Amygdala (tissue), 56 donors: ENCODE measurements at places on chromosomes 6 and 20.

DNA sequence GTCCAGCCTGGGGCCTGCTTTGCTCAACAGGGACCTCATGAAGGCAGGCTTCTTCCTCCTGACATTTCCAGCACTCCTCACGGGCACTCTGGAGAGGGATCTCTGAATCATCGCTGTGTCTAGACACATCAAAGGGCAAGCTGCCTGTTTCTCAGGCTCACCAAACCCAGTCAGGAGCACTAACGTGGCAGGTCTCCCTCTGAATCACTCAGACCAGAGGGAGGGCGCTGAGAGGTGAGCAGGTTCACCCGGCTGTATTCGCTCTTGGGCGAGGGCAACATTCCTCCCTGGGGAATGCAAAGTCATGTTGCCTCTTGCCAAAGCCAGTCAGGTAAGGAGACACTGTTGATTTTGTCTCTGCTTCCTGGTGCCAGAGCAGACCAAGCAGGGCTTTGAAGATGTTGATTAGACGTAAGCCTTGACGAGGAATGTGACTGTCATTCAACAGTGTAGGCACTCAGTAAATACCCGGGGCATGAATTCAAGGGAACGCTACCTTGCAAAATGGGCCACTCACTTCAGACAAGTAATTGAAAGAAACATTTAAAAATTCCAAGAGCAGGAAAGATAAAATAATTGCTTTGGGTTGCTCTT, 50.1 kb downstream of the CYP24A1 start:
- no peak for DNase-seq

- no peak for DNase-seq
These were observed 2.5 kb upstream of the NPBWR2 start for GRCh38 chr20:64109831-64110391.

- DNase-seq = no peak
These were observed 91.6 kb upstream of the RIPOR2 start for GRCh38 chr6:25027221-25027916.

GRCh38 chr20:38211200-38212097, 46.4 kb upstream of the TGM2 start:
- peak; percentile 40 for DNase-seq

- DNase-seq = no peak
These were observed 320.2 kb upstream of the CHD6 start for GRCh38 chr20:41938353-41938752.

GRCh38 chr6:45419571-45420082, 41.9 kb upstream of the SUPT3H start:
- DNase-seq = no peak

DNA sequence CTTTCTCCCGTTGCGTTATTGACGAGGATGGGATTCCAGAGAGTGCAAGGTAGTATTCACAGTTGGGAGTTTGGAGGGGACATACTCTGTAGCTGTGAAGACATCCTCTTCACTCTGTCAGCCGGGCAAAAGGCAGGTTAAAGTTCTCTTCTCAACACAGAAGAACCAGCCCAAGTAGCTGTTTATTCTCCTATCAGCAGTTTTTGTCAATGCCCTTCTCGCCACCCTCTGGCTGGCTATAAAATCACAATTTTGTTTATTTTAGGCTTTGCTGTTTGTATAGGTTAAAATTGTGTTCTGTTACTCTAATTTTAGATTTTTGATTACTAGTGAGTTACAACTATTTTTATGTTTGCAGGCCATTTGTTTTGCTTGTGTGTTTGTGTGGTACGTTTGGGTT, 37.9 kb upstream of the MAS1 start:
- DNase-seq = no peak

- DNase-seq = no peak
These were observed 553.7 kb downstream of the COL12A1 start for GRCh38 chr6:74651948-74652842.

DNA sequence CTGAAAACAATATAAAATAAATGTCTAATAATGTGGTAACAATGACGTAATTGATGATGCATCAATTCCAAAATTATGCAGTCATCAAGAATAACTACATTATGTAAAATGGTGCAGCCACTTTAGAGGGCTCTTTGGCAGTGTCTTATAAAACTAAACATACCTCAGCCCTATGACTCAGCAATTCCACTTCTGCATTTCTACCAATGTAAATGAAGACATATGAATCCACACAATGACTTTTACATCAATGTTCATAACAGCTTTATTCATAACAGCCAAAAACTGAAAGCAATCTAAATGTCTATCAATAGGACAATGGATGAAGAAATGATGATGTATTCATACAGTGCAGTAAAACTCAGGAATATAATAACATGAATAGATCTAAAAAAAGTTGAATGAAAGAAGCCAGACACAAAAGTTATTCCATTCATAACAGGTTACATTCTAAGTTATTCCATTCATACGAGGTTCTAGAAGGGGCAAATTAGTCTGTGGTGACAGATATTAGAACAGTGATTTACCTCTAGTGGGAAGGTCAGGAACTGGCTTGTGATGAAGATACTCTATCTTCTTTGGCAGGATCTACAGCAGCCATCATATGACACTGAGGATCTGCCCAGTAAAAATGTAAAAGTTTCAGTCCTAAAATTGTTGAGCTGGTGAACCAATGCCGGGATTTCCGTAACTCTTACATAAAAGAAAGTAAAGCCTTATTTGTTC, 396.1 kb downstream of the PLCB1 start:
- no peak for DNase-seq

DNA sequence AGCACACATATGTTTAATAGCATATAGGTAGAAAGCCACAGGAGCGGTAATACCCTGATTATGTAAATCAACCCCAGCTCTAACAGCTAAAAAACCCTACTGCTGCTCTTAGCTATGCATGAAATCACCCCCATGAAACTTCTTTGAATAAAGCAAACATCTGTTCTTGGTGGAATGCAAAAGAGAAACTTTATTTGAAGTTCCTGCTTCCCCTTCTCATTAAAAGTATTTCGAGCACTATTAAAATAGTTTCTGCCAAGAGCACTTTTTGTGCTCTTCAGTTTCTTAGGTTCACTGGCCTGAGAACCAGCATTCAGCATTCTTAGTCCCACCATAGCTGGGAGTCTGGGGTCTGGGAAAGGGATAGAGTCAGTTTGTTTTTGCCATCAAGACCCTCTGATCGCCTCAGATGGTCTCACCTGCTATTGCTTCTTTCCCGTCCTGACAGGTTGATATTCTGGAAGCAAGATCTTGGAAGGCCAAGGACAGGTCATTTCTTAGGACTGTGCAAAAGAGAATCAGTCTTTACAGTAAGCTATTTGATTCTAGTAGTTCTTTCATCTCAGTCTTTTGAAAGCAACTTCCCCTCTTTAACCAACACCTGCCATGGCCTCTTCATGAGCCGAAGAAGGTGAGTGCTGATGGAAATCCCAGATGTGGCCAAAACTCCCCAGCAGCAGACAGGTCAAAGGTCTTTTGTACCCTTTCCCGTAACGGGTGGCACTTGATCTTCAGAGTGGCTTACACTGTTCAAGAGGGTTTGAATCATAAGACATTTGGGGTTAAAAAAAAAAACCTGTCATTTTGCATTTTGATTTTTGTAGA, 76.5 kb upstream of the TMEM170B start:
- DNase-seq = no peak

DNA sequence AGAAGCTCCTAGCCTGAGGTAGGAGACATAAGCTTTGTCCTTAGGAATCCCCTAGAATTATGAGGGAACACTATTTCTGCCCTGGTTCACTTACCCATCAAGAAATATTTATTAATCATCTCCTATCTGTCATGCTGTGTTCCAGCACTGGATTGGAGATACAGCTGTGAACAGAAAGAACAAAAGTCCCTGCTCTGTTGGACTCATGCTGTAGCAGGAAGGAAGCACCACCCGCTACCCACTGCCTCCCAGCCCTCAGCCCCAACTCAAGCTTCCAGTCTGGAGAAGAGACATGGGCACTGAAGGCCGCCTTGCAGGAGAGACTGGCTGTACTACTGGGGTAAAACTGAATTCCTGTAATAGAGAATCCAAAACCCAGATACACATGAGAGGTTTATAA, 78.0 kb downstream of the MDGA1 start:
- no peak for DNase-seq

- DNase-seq = peak; percentile 6
These were observed 147.1 kb downstream of the PRL start for GRCh38 chr6:22149501-22150367.

DNA sequence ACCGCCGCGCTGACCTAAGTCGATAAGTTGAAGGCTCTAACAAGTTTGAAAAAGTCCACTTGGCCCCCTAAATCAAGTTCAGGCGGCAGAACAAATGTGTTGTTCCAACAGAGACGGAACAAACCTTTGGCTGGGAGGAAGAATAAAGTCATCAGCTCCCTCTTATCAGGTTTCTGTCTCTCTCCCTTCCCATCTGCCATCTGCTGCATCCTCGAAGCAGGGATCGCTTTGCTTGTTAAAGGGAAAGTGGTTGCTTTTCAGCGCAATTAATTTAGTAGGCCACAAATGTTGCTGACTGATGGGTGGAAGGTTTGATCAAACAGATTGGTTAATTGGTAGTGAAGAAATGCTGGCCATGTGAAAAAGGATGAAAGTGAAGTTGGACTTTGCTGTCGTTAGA, 64.3 kb downstream of the CDH4 start:
- DNase-seq = no peak

GRCh38 chr20:51570739-51571459, 28.4 kb upstream of the NFATC2 start:
- DNase-seq = no peak

GRCh38 chr6:166598441-166599138, 12.1 kb upstream of the RAMACL start:
- DNase-seq = no peak

GRCh38 chr20:49228676-49229075, 9.5 kb downstream of the DDX27 start:
- no peak for DNase-seq

GRCh38 chr20:25084626-25085187, 2.8 kb upstream of the VSX1 start:
- DNase-seq = no peak

DNA sequence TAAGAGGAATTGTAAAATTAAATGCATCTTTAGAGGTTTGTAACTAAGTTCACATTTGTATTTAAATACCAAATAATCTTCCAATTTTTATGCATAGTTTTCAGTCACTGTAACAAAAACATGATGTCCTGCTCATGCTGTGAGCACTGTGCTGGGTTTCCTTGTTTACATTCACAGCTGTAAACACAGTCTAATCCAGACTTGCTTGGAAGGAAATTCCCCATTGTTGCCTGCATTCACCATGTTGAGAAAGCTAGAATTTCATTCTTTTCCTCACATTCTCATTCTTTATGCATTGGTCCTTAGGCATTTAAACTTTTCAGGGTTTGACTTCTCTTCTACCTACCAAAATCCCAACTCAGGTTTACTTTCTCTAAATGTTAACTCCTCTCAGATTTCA, 242.0 kb upstream of the TBX18 start:
- DNase-seq = no peak

DNA sequence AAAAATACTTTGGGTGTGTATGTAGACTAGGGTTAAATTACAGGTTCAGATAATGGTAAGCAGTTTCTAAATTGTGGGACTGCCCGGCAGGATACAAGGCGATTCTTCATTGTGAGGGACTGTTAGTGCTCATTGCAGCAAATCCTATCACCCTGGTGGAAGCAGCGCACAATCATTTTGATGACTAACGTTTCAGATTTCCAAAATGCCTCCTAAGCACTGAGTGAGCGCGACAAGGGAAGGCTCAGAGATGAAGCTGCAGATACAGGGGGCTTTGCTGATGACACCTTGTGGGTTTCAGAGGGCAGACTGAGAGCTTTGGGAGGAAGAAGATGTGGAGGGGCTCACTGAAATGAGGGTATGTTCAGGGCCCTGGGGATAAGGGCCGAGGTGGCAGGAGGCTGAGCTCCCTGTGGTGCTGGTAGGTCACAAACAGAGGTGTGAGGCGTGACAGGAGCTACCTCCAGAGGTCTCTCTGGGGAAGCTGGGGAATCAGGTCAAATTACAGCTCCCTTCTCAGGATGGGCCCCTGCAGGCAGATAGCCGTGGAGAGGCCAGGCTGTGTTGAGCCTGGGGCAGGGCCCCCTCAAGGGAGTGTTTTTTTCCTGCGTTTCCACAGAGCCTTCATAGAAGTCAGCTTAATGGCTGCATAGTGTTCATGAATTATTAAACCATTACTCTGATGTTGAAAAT, 84.5 kb upstream of the FYN start:
- DNase-seq = no peak

- DNase-seq = no peak
These were observed 25.7 kb upstream of the TCFL5 start for GRCh38 chr20:62887152-62887859.

DNA sequence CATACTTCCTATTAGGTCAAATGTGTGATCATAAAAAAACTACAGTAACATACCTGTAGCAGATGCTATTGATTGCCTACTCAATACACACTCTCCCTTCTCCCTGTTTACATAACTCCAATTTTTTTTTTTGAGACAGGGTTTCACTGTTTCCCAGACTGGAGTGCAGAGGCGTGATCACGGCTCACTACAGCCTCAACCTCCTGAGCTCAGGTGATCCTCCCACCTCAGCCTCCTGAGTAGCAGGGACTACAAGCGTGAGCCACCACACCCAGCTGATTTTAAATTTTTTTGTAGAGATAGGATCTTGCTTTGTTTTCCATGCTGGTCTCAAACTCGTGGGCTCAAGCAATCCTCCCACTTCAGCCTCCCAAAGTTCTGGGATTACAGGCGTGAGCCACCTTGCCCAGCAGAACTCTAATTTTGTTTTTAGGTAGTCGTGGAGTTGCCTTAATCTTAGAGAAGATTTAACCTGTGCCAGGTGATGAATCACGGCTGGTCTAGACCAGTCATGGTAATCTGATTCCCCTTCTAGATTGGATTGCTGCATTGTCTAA, 14.0 kb upstream of the KIF3B start:
- DNase-seq = no peak

- DNase-seq = no peak
These were observed 347.3 kb downstream of the NRN1 start for GRCh38 chr6:5659467-5659866.

GRCh38 chr6:30258204-30258603, 45.0 kb upstream of the TRIM26 start:
- DNase-seq = no peak

DNA sequence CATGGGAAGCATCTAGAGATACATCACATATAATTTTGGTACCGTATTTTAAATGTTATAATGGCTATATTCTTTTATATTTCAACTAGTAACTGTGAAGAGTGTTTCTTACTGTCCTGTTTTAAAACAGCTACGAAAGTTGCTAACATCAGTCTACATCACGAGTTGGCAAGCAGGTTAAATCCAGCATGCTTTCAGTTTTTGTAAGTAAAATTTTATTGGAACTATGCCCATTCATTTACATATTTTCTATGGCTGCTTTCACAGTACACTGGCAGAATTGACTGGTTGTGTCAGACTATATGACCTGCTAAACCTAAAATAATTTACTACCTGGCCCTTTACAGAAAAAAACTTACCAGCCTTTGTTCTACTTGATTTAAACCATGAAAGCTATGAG, 478.1 kb downstream of the PHF3 start:
- no peak for DNase-seq

DNA sequence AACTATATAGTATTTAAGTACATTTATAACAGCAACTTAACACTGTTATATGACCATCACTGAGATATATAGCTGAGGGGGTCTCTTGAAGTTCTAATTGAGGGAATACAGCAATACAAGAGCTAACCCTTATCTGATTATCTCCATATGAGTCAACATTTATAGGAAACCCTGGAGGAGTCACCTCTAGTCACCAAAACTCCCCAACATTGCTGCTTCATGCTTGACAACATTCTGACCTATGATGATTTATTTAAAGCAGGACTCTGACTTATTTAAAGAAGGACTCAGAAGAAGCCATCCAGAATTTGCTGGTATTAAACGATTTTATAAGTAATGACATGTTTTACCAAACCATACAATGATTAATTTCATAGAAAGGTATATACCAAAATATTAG, 182.6 kb upstream of the NOX3 start:
- DNase-seq = no peak
